Left cardiac atrium (tissue), 4 donors: ENCODE measurements at places on chromosomes 12 and 14. TPM values are rescaled to one million over a fixed set of nuclear protein-coding genes. Genes with fewer than 3 reads are reported as not detected.

TAS2R43 gene
- total RNA-seq = not detected

ABCD2 gene
- total RNA-seq = 8.0 TPM

SERPINA9 gene
- total RNA-seq = not detected

ANO2 gene
- 23.4 TPM for total RNA-seq

CLEC14A gene
- 31.8 TPM for total RNA-seq

IL31 gene
- total RNA-seq = not detected

PROX2 gene
- total RNA-seq = not detected

KRT82 gene
- not detected for total RNA-seq

LRP1-AS gene
- total RNA-seq = not detected

VDR gene
- total RNA-seq = 3.1 TPM

GRCh38 chr12:64669270-64669842 is 59.1 kb downstream of the RASSF3 start:
- DNase-seq = peak; percentile 55

DNA sequence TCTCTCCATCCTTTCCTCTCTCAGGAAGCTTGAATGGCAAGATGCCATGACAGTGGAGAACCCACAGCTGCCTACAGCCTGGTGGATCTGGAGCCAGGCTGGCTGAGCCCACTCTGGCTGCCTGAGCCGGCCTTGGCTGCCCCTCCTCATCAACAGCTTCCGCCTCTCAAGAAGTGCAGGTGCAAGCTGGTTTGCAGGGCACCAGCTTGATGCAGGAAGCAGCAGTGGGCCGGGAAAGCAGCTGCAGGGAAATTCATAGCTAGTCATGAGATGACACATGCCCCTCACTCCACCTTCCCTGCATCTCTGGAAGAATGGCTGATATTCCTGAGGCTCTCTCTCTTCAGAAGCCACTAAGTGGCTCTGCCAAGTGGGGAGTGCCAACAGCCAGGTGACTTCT is 289.1 kb downstream of the RPS29 start:
- no peak for DNase-seq

- DNase-seq = peak; percentile 7
Observed at GRCh38 chr12:117068492-117068891, 30.7 kb downstream of the TESC start.

DNA sequence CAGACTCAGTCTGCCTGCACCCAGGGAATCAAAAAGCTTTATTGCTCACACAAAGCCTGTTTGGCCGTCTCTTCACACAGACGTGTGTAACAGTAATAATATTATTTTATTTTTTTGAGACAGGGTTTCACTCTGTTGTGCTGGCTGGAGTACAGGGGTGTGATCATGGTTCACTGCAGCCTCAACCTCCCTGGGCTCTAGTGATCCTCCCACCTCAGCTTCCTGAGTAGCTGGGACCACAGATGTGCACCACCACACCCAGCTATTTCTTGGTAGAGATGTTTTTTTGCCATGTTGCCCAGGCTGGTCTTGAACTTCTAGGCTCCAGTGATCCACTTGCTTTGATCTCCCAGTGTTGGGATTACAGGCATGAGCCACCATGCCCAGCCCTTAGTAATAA is 88.4 kb upstream of the DCD start:
- DNase-seq = no peak

DNA sequence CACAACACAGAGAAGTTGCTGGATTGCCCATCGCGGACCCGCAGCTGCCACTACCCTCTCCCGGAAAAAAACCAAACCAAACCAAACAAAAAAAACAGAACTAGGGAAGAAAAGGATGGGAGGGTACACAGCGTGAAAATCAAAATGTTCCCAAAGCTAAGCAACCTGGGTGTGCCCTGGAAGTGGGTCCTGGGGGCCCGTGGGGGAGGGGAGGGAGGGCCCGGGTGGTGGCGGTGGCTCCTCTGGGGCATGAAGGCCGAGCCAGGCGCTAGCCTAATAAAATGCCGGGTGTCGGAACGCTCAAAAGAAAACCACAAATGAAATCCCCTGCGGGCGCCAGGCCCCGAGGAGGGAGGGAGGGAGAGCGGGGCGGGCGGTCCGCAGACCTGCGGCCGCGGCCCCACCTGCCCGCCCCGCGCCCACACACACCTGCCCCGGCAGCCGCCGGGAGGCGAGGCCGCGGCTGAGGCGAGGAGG is 787 bp downstream of the HECTD4 start:
- peak; percentile 29 for DNase-seq

DNA sequence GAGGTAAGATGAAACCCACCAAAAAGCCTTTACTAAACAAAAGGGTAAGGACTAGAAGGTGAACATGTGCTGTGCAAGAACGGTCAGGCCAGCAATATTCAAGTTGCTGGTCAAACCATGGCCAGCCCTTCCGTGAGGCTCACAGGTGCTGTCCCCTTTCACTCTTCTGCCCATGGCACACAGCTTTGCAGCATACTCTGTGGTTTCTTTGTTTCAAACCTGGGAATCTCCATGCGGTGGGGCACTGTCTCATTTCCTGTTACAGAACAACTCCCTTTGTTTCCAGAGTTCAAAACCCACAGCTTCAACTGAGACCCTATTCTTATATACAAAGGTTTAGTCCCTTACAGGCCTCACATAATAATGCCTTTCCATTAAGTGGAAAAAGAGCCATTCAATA is 1.7 kb upstream of the OVCH1 start:
- no peak for DNase-seq

GRCh38 chr14:40122968-40123648 is 690.9 kb upstream of the FBXO33 start:
- DNase-seq = no peak

- DNase-seq = no peak
Observed at GRCh38 chr12:95390932-95391331, 83.0 kb upstream of the METAP2 start.

- DNase-seq = no peak
Observed at GRCh38 chr14:76793956-76794355, 18.7 kb downstream of the ANGEL1 start.

GRCh38 chr14:89920056-89920455 is 34.5 kb downstream of the EFCAB11 start:
- no peak for DNase-seq

GRCh38 chr12:123767613-123768012 is 5.5 kb downstream of the DNAH10 start:
- DNase-seq = no peak

GRCh38 chr14:91244501-91244901 is at the start of gene GPR68:
Gene GPR68 (minus strand): TSS chr14:91244704. CDS start chr14:91235050, 9,654 bp downstream.
- DNase-seq = peak; percentile 66

DNA sequence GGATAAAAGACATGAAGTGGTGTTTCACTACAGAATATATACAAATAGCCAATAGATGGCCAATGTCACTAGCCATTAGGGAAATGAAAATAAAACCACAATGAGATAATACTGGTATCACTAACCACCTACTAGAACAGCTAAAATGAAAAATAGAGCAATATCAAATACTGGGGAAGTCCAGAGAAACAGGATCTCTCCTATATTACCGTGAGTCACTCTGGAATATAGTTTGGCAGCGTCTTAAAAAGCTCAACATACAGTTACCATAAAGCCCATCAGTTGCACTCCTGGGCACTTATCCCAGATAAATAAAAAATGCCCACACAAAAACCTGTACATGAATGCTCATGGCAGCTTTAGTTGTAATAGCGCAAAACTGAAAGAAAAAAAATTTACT is 101.7 kb downstream of the TMTC1 start:
- DNase-seq = no peak

GRCh38 chr12:48029491-48030172 is 25.4 kb upstream of the COL2A1 start:
- DNase-seq = no peak

GRCh38 chr14:86462193-86462753 is 932.3 kb downstream of the FLRT2 start:
- no peak for DNase-seq

DNA sequence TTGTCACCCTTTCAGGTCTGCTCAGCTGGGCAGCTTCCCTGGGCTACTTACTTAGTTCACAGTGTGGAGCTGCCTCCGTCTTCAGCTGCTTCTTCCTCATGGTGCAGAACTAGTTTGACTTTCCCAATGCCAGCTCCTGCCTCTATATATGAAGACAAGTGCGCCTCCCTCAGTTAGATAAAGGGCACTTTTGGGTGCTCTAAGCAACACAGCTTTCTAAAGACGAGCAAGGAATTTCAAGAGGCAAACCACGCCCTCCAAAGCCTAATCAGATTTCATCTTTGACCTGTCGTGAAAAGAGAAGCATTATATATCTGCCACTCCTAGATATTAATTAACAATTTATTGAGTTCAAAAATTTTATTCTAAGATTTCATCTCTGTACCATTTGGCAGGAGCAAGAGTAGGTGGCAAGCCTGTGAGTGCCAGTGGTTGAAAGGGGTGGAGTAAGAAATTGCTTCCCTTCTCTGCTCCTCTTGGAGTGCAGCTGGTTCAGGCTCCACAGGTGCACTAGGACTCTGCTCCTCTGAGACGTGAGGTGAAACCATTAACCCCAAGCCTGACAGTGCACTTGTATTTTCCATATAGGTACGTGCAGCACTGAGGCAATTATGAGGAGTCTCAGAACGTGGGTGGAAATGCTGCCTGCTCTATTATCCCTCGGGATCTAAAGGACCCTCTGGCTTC is 2.1 kb upstream of the SLC11A2 start:
- DNase-seq = no peak

- peak; percentile 58 for DNase-seq
Observed at GRCh38 chr12:116759783-116760621, 21.9 kb downstream of the RNFT2 start.

DNA sequence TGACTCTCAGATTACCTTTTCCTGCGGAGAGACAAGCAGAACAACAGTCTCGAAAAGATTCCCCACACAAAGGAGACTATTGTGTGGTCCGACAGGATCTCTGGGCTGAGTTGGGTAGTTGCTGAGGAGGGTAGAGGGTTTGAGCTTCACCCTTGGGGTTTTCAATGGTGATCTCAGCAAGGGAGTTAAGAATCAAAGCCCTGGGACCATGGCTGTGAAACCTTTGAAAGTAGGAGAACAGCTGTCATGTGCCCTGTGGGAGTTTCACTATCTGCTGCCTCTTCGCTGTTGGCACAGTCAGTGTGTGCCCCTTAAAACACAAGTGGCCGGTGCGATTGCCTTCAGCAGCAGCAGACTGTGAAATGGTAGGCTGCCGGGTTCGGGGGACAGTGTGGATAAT is 14.2 kb upstream of the PLEK2 start:
- no peak for DNase-seq

DNA sequence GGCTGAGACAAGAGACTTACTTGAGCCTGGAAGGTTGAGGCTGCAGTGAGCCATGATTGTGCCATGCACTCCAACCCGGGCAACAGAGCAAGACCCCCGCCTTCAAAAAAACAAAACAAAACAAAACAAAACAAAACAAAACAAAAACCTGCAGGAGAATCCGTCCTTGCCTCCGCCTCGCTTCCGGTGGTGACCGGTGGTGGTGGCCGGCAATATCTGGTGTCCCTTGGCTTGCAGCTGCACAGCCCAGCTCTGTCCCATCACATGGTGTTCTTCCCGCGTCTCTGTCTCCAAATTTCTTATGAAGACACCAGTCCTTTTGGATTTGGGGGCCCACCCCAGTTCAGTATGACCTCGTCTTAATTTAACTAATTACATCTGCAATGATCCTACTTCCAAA is 10.0 kb downstream of the SMIM41 start:
- DNase-seq = no peak

DNA sequence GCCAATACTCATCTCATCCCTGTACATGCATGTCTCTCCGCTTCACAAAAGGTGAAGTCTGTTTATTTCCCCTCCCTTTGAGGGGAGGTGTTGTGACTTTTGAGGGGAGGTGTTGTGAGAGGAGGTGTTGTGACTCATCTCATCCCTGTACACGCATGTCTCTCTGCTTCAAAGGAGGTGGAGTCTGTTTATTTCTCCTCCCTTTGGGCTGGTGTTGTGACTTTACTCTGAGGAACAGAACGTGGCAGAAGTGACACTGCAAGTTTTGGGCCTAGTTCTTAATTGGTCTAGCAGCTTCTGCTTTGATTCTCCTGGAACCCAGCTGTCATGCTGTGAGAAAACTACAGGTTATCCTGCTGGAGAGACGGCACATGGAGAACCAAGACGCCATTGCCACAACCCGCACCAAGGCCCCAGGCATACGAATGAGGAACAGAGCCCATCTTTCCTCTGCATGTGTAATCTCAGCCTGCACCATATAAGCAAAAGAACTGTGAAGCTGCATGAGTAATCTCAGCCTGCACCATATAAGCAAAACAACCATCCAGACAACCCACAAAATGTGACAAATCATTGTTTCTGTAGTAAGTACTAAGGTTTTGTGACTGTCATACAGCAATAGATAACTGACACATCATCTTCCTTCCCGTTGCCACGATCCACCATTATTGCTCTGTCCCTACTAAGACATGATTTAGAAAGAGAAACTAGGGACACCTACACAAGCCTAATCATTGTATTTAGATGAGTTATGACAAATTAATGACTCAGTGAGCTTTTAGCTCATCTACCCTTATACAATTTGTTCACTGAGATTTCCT is 30.0 kb downstream of the GALNT4 start:
- DNase-seq = no peak

- no peak for DNase-seq
Observed at GRCh38 chr12:31479516-31480210, 111.3 kb downstream of the DENND5B start.

- DNase-seq = no peak
Observed at GRCh38 chr14:83096092-83096491, 1562.4 kb upstream of the SEL1L start.

DNA sequence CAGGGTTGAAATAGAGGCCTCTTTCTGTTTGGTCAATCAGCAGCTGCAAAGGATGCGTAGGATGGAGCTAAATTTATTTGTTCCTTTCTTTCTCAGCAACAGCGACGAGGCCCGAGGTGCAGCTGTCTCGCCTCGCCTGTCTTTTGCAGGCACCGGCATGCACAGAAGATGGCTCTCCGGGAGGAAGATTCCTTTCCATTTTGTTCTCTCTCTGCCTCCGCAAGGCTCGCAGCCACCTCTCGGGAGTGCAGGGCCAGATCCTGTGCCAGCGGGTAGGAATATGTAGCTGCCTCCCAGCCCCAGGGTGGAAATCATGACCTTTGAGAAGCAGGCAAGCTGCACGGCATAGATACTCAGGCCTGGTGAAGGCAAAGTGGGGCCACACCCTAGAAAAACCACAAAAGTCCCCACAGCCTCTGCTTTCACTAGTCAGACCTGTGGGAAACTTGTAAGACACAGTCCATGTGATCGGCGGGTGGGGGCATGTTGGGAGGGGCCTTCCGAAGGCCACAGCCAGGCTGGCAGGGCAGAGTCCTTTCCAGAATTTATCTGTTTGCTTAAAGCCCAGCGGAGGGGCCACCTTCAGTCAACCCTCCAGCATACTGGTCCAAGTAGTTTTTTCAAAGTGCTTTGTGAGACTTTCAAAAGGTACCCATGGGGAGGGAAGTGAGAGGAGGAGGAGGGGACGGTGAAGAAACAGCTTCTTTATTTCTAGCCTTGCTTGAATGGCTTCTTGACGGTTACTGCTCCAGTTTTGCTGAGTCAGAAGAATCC is at the start of gene MAP1LC3B2:
Gene MAP1LC3B2, plus strand, starts transcription at position 220 of the 774 bp plus-strand sequence. CDS start 16,562 bp downstream, outside the sequence.
- DNase-seq = peak; percentile 51
